ENCODE measurements at places on chromosomes 2 and 18.

GRCh38 chr2:80643598-80643997 lies 339.0 kb upstream of the LRRTM1 start:
- no peak for DNase-seq

DNA sequence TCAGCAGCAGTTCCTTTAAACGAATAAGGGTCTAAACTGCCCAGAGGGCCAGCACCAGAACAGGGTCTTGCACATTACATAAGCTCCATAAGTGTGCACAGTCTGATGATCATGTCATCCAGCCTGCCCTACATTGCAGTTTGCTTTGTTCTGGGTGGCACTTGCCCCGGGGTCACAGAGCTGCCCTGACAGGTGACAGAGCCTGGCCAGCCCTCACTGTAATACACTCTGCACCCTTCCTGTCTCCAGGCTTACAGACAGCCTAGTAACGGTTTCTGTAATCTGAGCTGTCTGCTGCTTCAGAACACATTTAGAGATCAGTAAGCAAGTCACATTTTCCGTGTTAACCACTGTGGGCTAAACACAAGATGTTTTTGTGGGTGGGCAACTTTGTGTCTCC lies 213.3 kb downstream of the FAM210A start:
- no peak for DNase-seq

- DNase-seq, result no peak
Measured at GRCh38 chr2:99198103-99198841, 17.3 kb downstream of the MRPL30 start.

DNA sequence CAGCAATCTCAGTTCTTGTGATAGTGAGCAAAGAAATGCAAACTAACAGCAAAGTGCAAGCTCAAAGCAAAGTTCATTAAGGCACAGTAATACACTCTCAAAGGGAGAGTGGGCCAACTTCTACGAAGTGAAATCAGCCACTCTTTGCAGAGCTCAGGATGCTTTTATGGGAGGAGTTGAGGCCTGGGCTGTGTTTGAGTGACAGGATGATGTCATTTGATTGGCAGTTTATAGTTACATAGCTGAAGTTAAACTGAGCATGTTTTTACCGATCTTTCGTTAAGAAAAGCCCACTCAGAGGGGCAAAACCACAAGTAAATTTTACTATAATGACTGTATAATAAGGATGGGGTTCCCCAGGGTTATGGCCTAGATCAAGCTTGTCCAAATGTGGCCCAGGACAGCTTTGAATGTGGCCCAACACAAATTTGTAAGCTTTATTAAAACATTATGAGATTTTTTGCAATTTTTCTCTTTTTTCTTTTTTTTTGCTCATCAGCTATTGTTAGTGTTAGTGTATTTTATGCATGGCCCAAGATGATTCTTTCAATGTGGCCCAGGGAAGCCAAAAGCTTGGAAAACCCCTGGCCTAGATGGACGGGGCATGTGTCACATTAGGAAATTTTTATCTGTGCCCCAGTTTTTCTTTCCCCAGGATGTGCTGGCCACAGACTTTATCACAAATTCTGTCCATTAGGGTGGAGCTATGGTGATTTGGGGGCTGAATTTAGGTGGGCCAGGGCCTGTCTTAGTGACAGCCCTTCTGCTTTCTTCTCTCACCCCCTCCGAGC lies 8.3 kb upstream of the DNAH7 start:
- no peak for DNase-seq

DNA sequence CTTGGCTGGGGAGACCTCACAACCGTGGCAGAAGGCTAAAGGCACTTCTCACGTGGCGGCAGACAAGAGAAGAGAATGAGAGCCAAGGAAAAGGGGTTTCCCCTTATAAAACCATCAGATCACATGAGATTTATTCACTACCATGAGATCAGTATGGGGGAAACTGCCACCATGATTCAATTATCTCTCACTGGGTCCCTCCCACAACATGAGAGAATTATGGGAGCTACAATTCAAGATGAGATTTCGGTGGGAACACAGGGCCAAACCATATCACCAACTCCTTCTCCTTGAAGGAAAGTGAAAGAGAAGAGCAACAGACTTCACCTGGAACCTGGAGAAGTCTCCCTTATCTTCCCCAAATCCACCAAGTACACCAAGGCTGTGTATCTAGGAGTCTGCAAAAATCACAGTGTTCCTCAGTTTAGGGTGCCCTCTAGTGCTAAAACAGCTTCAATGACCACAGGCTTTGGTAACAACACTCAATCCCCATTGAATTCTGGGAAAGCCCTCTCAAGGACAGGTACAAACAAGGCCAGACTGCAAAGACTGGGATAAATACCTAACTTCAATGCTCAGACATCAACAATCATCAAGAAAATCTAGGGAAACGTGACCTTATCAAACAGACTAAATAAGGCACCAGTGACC lies 148.8 kb upstream of the SRD5A2 start:
- DNase-seq, result no peak

DNA sequence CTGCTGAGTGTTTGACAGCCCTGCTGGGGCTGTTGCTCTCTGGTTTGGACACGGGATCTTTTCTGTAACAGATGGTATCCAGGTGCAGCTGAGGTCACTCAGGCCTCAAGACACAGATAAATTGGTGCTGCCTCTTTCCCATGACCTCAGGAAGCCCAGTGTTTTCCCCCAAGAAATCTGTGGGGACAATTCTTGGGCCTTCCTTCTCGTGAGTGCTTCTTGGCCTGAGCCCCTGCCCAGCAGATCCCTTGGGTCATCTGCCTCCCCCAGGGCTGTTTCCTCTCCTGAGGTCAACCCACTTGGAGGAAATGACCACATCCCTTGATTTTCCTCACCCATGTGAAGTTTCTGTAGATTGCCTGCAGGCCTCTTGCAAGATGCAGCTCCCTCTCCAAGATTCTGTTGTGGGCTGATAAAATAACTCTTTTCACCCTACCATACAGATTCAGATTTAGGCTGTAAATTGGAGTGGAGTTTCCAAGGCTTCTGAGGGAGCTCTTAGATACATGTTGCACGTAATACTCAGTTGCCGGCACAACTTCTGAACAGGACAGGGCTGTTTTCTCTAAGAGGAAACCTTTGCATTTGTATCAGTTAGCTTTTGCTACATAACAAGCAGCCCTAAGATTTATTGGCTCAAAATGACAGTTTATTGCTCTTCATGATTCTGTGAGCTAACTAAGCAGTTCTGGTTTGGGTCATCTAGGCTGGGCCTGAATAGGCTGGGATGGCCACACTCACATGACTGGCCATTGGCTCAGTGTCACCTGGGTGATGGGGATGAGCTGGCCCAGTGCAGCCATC lies 13.1 kb downstream of the ZAP70 start:
- no peak for DNase-seq

DNA sequence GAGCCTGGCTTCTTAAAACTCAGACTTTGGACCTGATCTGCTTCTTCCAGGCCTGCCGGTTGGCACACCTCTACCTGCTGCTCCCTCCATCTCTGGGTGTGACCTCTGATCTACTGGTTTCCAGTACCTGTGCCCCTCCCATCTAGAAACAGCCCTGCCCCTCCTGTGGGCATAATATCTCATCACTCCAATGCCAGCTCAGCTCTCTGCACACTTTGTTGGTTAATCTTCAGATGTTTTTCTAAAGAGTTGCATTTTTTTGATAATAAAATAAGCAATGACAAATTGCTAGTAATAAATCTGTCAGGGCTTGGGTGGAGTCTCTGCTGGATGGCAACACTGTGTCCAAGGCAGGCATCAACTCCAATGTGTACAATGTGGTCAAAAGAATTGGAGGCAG lies 89.6 kb upstream of the PPP1CB start:
- no peak for DNase-seq

GRCh38 chr2:240429341-240429871 lies 6.1 kb upstream of the GPC1 start:
- no peak for DNase-seq

- no peak for DNase-seq
Measured at GRCh38 chr2:86556508-86556907, 6.7 kb downstream of the CHMP3 start.

- DNase-seq, result no peak
Measured at GRCh38 chr2:1744446-1745170, at the start of gene PXDN. PXDN (minus strand) TSS chr2:1744515; CDS start chr2:1744455, 60 bp downstream.

DNA sequence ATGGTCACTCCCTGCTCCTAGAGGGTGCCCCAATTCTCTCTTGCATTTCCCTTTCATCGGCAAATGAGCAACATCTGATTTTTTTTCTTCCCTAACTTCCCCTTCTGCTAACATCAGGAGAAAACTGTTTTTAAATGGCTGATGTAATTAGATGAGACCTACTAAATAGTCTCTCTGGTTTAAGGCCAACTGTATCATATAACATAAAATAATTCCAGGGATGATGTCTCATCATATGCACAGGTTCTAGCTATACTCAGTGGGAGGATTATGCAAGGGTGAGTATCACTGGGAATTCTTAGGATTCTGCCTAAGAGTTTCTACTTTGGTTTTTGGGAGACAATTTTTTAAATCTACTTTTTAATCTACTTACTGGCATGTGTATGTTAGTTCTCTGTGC lies 193.4 kb downstream of the PARD3B start:
- no peak for DNase-seq

- DNase-seq, result no peak
Measured at GRCh38 chr2:98498703-98499440, 54.2 kb downstream of the INPP4A start.

DNA sequence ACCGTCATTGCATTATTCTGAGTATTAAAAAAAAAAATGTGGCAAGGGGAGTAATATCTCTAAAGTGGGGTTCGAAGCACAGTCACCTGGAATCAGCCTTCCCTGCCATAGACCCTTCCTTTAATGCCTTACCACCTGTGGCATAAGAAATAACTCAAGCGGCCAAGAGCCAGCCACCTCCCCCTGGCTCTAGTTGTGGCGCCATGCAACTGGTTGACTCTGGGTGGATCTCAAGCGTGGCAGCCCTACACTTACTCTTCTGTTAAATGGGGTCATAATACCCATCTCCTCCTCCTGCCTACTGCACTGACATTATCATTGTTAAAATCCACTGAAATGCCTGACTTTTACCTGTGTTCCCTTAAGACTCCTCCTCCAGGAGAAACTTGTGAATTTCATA lies 175.8 kb downstream of the SMAD7 start:
- DNase-seq, result no peak

DNA sequence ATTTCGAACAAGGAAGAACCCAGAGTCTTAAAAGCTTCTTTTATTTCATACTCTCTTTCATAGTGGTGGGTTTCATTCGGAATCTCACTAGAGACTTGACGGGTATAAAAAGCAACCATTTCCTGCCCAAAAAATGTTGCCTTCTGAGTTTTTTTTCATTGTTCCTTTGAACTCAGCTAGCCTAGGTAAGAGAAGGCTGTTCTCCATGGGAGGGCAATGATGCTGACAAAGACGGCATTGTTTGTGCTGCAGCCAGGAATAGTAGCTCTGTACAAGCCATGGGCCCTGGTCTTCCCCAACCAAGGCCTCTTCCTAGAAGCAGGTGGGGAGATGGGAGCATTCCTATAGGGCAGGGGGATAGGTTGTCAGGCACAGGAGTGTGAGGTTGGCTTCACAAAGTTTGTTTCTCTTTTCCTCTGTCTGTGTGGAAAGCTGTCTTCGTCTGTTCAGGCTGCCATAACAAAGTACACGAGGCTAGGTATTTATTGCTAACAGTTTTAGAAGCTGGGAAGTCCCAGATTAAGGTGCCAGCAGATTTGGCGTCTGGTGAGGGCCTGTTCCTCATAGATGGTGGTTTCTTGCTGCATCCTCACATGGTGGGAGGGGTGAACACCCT lies 405.1 kb downstream of the NBAS start:
- no peak for DNase-seq

DNA sequence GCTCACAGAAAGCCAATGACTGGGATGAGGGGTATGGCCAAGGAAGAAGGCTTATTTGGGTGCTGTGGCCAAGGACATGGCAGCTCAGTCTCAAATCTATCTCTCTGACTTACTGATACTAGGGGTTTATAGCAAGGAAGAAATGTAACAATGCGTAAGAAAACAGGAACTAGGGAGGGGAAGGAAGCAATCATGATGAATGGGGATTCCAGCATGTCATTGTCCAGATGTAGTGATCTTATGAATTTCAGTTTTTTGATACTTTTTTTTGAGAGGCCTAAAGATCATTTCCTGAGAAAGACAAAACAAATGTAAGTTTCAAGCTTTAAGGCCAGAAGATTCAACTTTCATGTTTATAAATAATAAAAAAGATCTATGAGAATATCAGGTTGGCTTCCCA lies 298.6 kb upstream of the FAM98A start:
- DNase-seq, result no peak

GRCh38 chr2:196101325-196101991 lies 32.8 kb upstream of the DNAH7 start:
- DNase-seq, result peak; percentile 22

All from CD4-positive, alpha-beta T cell treated with Interleukin-2 at 100 ng/mL for 4 hours (primary cell).